ENCODE measurements at places on chromosomes 4 and X.

DNA sequence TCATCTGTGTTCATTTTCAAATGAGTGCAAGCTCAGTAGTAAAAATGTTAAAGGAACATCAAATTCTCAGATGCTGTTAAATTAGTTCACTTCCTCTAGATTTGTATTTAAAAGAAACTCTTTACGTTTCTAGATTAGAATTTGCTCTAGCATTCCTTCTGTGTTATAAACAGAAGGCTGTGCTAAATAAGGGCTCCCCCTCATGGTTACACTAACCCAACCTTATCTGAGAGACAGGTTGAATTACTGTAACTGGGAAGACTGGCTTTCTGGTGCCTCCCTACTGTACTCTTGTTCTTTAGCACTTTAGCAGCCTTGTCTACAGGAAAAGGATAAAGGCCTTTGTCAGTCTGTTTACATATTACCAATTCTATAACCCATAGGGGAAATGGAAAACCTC lies 56.8 kb downstream of the RXFP1 start:
- DNase-seq, result no peak

DNA sequence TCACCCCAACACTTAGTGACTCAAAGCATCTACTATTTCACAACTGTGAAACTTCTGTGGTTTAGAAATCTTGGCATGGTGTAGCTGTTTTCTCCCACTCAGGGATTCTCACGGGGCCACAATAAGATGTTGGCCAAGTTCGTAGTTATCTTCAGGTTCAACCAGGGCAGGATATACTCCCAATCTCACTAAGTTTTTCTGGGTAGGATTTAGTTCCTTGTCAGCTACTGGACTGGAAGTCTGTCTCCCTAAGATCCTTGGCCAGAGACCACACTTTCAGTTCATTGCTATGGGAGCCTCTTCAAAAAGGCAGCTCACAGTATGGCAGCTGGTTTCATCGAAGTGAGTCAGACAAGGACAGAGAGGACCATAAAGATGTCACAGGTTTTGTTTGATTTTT lies 111.7 kb upstream of the PDHA2 start:
- DNase-seq, result no peak

GRCh38 chrX:150060406-150060805 lies 122.1 kb upstream of the EOLA2 start:
- DNase-seq, result no peak

DNA sequence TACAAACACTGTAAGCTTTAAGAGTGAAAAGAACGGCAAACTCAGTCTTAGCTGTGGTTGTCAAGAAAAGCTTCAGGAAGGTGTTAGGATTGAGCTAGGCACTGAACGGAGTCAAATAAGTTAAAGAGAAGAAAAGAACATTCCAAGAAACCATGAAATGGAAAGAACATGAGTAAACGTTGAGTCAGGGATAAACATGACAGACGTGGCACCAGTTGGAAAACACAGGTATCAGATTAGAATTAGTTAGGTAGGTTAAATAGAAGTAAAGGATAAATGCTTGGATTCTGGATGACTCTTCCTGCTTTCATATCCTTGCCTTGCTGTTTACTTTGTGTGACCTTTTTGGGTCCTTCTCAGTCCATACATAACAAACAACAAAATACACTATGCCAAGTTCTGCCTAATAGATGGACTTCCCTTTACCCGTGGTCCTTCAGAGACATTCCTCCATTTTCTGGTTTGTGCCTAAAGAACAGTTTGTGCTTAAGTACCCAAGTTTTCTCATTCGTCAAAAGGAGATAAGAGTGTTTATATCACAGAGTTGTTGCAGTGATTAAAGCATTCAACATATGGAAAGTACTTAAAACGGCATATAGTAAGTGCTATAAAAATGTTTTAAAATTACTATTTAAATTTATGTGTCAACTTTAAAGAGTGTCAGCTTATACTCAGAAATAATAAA lies 446.9 kb downstream of the TMA16 start:
- no peak for DNase-seq

GRCh38 chr4:43379016-43379415 lies 486.5 kb downstream of the GRXCR1 start:
- DNase-seq, result no peak

GRCh38 chr4:129223945-129224344 lies 128.0 kb downstream of the C4orf33 start:
- DNase-seq, result no peak

DNA sequence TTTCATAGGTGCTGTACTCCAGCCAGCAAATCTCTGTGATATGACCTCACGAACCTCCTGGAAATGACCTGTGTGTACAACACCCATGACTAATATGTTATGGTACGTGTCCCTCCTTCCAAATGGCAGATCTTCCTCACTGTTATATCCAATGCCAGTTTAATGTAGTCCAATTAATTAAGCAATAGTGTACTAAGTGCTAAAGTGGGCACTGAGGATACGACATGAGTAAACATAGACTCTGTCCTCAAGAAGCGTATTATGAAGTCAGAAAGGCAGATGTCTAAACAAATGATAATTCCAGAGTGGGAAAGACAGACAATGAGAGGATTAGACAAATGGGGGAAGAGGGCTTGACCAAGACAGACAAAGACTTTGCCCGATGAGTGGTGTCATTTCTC lies 33.9 kb downstream of the GPRIN3 start:
- peak; percentile 22 for DNase-seq

DNA sequence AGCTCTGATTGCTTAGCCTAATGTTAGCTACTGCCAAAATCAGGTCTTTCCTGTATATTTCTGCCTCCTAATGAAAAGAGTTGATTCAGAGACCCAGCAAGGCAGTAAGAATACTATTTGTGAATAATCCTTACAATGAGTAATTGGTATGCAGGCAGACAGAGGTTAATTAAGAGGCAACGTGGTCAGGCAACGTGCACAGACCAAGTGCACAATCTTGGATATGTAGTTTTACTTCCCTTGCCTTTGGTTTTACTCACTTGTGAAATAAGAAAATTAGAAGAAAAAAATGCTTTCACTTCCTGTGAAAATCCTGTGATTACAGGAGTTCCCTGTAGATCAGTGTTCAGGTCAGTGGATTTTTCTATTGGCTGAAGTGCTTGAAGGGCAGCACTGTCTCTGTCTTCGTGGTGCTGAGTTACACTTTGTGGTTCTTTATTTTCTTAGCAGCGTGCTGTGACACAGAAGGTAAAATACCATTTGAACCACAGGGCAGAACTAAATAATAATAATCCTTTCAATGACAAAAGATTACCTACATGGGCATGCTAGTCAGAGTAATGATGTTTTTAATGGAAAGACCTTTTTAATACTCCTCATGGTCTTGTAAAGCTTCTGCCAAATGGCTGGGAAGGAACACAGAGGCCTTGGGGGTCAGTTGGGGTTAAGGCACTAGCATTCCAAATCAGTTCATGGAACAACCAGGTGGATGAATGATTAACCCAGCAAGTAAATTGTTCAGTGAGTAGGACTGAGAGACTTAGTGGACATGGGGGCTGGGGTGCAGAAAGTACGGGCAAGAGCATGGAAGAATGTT lies 430.9 kb downstream of the MAPK10 start:
- no peak for DNase-seq
